Pancreas (tissue), 10 donors: ENCODE measurements at places on chromosomes 5 and 9. TPM values are rescaled to one million over a fixed set of nuclear protein-coding genes. Genes with fewer than 3 reads are reported as not detected.

The RGMB gene
- total RNA-seq: 9.5 TPM

The EFNA5 gene
- 0.23 TPM for total RNA-seq

The PCDHA11 gene
- 0.78 TPM for total RNA-seq

The ENTPD2 gene
- total RNA-seq: 4.5 TPM

The AGXT2 gene
- not detected for total RNA-seq

The BICD2 gene
- total RNA-seq: 8.8 TPM

The NIPAL4 gene
- total RNA-seq: not detected

The MAN1B1 gene
- total RNA-seq: 26.8 TPM

GRCh38 chr5:21263361-21263760, 1275.4 kb upstream of the CDH18 start:
- no peaks in the 10 kb centered on the region for H3K36me3 ChIP-seq
- no peak overlapping the region for H3K4me3 ChIP-seq
- H3K27me3 ChIP-seq: no peaks in the 10 kb centered on the region
- no peak overlapping the region for H3K27ac ChIP-seq
- no peak for DNase-seq

- no peak overlapping the region for H3K27ac ChIP-seq
- DNase-seq: no peak
Measured at GRCh38 chr5:14353726-14354474, 210.8 kb downstream of the TRIO start.

DNA sequence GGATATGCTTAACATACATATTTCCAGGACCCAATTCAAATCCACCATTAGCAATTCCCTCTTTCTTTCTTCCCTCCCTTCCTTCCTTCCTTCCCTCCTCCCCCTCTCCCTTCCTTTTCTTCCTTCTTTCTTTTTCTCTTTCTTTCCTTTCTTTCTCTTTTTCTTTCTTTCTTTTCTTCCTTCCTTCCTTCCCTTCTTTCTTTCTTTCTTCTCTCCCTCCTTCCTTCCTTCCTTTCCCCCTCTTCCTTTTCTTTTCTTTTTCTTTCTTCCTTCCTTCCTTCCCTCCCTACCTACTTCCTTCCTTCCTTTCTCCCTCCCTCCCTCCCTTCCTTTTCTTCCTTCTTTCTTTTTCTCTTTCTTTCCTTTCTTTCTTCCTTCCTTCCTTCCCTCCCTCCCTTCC, 332.0 kb downstream of the TMEM161B start:
- no peak overlapping the region for H3K4me3 ChIP-seq
- no peak for DNase-seq
- no peak overlapping the region for H3K27ac ChIP-seq
- no peaks in the 10 kb centered on the region for H3K36me3 ChIP-seq

- peaks cover 23% of the 10 kb centered on the region for H3K36me3 ChIP-seq
- no peaks in the 10 kb centered on the region for H3K27me3 ChIP-seq
- no peaks in the 10 kb centered on the region for H3K4me1 ChIP-seq
- H3K4me3 ChIP-seq: no peak overlapping the region
- no peak for DNase-seq
- no peak overlapping the region for H3K27ac ChIP-seq
Measured at GRCh38 chr5:150014456-150014855, 13.9 kb downstream of the HMGXB3 start.

- H3K27me3 ChIP-seq: no peaks in the 10 kb centered on the region
- no peak for DNase-seq
- H3K4me3 ChIP-seq: no peak overlapping the region
- H3K36me3 ChIP-seq: no peaks in the 10 kb centered on the region
- no peaks in the 10 kb centered on the region for H3K4me1 ChIP-seq
Measured at GRCh38 chr9:98329281-98329680, 73.8 kb upstream of the TBC1D2 start.

DNA sequence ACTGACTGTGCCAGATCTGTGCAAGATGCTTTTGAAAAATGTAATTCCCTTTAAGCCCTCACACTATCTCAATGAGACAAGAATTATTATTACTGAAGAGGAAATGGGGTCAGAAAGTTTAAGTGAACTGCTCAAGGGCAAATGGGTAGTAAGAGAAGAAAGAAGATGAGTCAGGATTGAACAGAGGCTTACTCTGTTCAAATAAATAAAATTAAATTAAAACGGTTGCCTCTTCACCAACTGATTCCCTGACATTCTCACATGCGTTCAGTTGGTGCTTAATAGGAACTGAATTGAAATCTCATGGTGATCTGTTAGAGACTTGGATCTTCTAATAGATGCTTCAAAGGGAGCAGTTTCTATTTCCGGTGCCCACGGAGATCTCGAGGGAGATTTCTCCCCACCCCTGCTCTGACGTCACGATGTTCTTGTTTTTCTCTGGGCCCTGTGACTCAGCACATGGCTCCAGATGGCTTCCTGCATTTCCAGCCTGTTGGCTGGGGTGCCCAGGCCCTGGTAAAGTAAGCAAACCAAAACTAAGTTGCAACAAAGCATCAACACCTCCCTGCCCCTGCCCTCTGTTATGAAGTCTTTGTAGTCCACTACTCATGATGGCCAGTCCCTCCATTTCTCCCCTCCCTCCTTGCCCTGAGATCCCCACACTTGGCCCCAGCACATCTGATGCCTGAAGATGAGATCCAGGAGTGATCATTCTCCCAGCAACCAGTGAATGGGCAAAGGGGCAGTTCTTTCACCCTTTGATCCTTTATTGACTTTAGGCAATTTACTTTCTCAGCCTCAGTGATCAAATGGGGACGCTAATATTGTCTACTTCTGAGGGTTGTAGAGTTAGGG, 106.1 kb upstream of the CPEB4 start:
- no peaks in the 10 kb centered on the region for H3K27me3 ChIP-seq
- no peaks in the 10 kb centered on the region for H3K36me3 ChIP-seq
- no peak overlapping the region for H3K4me3 ChIP-seq
- DNase-seq: peak; percentile 64

DNA sequence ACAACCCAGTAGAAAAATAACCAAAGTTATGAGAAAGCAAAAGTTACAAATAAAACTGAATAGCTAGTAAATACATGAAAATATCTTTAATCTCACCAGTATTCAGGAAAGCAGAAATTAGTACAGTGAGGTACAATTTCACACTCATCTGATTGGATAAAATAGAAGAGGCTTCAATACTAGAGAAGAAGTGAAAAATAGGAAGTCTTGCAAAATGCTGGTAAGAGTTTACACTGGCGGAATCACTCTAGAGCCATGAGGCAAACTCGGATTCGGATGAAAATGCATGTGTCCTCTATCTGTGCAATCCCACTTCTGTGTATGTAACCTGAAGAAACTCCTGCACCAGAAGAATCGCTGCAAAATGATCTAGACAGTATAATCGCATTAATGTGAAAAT, 128.9 kb downstream of the CCDC192 start:
- no peaks in the 10 kb centered on the region for H3K27me3 ChIP-seq
- H3K36me3 ChIP-seq: no peaks in the 10 kb centered on the region
- no peak overlapping the region for H3K4me3 ChIP-seq

GRCh38 chr9:27589462-27589861, 16.2 kb upstream of the C9orf72 start:
- DNase-seq: no peak
- no peaks in the 10 kb centered on the region for H3K36me3 ChIP-seq
- no peaks in the 10 kb centered on the region for H3K4me1 ChIP-seq
- no peak overlapping the region for H3K4me3 ChIP-seq
- H3K27me3 ChIP-seq: no peaks in the 10 kb centered on the region
- no peak overlapping the region for H3K27ac ChIP-seq

- H3K36me3 ChIP-seq: no peaks in the 10 kb centered on the region
- no peaks in the 10 kb centered on the region for H3K27me3 ChIP-seq
- H3K4me1 ChIP-seq: no peaks in the 10 kb centered on the region
- no peak overlapping the region for H3K27ac ChIP-seq
- H3K4me3 ChIP-seq: no peak overlapping the region
- no peak for DNase-seq
Measured at GRCh38 chr5:170536525-170536924, 32.7 kb downstream of the KCNIP1 start.

DNA sequence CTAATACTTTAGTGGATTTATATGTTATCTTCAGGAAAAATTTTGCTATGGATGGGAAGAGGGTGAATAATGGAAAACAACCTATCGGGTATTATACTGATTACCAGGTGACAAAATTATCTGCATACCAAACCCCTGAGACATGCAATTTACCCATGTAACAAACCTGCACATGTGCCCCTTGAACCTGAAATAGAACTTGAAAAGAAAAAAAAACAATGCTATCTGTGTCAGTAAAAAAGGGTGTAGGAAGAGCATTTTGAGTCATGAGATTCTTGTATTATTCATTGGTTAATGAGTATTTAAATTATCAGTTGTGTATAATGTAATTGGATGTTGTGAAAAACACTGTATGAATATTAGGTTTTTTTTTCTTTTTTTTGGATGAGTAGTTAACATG, 75.4 kb downstream of the PRR16 start:
- no peak for DNase-seq
- H3K27me3 ChIP-seq: no peaks in the 10 kb centered on the region
- H3K36me3 ChIP-seq: no peaks in the 10 kb centered on the region
- no peak overlapping the region for H3K4me3 ChIP-seq

GRCh38 chr5:171444582-171444981, 25.1 kb downstream of the FGF18 start:
- no peak overlapping the region for H3K27ac ChIP-seq
- H3K4me1 ChIP-seq: no peaks in the 10 kb centered on the region
- DNase-seq: no peak
- no peak overlapping the region for H3K4me3 ChIP-seq

DNA sequence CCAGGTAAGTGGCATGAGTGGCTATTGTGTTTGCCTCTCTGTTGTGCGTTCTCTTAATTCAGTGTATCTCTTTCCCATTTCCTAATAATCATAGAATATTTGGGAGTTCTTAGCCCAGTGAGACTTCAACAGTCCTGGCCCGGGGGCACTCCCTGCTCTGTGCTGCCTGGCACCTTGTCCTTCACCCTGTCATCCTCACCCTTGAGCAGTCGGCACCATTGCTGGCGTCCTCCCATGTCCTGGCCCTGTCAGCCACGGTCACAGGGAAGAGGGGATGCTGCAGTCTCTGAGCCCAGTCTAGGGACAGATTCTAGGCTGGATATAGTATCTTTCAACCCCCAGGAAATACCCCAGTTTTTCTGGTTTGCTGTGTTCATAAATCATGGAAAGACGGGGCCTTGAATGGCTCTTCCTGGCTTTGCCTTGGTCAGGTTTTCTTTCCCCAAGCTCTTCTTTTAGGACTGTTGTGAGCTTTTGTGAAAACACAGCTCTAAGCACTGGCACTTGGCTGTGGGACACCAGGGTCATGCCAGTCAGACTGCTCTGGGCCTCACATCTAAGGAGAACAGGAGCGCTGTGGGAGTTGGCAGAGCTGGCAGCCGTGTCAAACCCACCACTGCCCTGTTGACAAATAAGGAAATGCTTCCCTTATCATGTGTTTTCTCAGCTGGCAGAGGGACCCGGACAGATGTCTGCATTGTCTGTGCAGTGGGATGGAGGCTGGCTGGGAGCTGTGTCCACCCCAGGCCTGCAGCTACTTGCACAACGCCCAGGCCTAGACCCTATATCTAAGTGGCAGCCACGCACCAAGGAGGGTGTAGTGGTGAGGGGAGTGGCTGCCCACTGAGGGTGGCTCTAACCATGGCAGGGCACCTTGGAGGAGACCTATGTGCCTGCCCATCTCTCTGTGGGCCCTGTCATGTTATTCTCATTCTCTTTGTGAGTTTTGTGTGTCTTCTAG, 378.6 kb downstream of the ICE1 start:
- H3K4me1 ChIP-seq: no peaks in the 10 kb centered on the region
- no peaks in the 10 kb centered on the region for H3K27me3 ChIP-seq
- DNase-seq: no peak
- no peaks in the 10 kb centered on the region for H3K36me3 ChIP-seq

- no peak for DNase-seq
- H3K27ac ChIP-seq: no peak overlapping the region
- H3K36me3 ChIP-seq: no peaks in the 10 kb centered on the region
- H3K27me3 ChIP-seq: no peaks in the 10 kb centered on the region
- H3K4me1 ChIP-seq: no peaks in the 10 kb centered on the region
- no peak overlapping the region for H3K4me3 ChIP-seq
Measured at GRCh38 chr9:123127512-123128075, 94.1 kb downstream of the GPR21 start.

GRCh38 chr9:109072133-109072692, 47.5 kb downstream of the TMEM245 start:
- H3K36me3 ChIP-seq: peaks cover 4% of the 10 kb centered on the region
- DNase-seq: no peak
- no peaks in the 10 kb centered on the region for H3K4me1 ChIP-seq
- no peak overlapping the region for H3K4me3 ChIP-seq
- no peaks in the 10 kb centered on the region for H3K27me3 ChIP-seq

DNA sequence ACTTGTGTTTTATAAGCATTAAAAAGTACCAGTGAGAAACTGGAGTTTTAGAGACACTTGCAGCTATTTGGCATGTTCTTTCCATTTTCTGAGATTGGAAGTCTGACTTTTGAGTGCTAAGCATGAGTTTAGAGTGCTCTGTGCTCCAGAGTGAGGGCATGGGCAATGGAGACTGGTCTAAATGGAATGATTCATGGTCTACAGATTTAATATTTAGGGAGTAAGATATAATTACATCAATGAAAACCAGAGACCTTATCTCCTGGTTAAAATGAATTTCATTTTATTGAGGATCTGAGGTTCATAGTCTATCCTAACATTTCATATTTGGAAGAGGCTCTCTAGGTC, 135.9 kb upstream of the RPS23 start:
- H3K27me3 ChIP-seq: no peaks in the 10 kb centered on the region
- no peak overlapping the region for H3K27ac ChIP-seq
- H3K36me3 ChIP-seq: no peaks in the 10 kb centered on the region
- no peaks in the 10 kb centered on the region for H3K4me1 ChIP-seq
- no peak overlapping the region for H3K4me3 ChIP-seq

DNA sequence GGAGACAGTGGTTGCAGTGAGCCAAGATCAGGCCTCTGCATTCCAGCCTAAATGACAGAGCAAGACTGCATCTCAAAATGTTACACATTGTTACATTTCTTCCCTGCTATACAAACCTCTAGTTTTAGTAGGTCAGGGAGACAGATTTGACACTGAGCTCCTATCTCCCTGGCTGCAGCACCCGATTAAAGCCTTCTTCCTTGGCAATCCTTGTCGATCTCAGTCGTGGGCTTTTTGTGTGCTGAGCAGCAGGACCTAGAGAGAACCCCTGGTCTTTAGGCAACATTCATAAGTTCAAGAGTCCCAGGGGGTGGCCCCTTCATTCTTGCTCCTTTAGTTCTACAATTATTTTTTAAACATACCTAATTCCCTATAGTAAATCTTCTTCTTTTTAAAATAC, 13.0 kb downstream of the SERINC5 start:
- peaks cover 39% of the 10 kb centered on the region for H3K4me1 ChIP-seq
- H3K27ac ChIP-seq: no peak overlapping the region
- no peak overlapping the region for H3K4me3 ChIP-seq
- H3K36me3 ChIP-seq: no peaks in the 10 kb centered on the region
